ENCODE measurements at places on chromosomes 2 and 18.

GRCh38 chr2:101962309-101962708 lies 29.5 kb upstream of the IL1R2 start:
- DNase-seq = no peak

- DNase-seq = no peak
Observed at GRCh38 chr2:70673041-70673647, 94.9 kb downstream of the ADD2 start.

DNA sequence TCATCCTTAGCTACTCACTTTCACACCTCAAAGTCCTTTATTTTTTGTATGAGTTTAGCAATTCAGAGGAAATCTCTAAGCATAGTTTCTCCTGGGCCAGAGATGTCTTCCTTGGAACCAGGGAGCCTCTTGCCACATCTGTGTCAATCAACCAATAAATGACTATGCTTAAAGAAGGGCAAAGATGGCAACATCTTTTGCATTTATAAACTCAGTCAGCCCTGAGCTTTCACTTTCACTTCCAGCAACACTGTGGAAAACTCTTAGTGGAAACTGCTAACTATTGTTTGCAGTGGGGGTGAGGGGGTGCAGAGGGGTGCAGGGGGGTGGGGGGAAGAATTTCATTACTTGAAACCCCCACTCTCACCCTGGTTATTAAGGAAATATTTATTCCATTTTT lies 3.4 kb downstream of the ACVR1C start:
- DNase-seq = no peak

DNA sequence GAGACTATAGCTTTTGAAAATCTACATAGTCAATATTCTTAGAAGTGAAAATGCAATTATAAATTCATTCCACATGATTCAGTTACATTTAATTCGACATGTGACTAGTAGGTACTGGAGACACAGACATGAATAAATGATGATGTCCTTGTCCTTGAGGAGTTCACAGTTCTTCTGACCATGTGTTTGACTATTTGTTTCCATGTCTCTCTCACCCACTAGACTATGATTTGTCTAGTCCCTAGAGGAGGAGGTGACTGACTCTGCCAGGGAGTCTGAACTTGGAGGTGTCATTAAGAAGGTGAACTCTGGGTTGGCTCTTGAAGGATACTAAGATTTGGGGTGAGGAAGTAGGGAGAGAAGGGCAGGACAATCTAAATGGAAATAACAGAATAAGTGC lies 20.7 kb upstream of the UGP2 start:
- no peak for DNase-seq

DNA sequence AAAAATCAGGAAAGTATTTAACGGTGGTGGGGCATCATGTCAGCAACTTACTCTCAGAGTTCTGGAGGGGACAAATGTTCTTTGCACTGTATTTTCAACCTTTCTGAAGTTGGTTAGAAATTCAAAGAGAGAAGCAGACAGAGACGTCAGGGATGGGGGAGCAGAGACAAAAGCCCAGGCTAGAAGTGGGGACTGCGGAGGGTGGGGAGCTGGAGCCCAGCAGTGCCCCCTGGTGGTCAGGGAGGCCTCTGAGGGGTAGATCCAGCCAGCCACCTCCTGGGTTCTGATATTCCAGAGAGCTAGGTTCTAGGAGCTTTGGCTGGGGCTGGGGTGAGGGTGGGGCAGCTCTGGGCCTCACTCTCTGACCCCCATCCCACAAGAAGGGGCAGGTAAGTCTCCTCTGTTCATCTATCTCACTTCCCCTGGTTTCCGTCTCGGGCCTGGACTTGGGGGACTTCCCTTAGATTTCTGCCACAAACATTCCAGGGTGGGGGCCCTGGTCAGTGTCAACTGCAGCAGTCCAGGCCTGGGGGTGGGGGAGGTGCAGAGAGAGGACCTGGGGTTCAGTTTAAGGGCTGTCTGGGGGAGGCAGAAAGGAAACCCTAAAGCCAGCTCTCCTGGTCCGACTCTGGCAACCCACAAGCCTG lies 8.9 kb downstream of the TNS1 start:
- peak; percentile 73 for DNase-seq

GRCh38 chr2:15976354-15976753 lies 36.0 kb downstream of the MYCN start:
- DNase-seq = no peak

DNA sequence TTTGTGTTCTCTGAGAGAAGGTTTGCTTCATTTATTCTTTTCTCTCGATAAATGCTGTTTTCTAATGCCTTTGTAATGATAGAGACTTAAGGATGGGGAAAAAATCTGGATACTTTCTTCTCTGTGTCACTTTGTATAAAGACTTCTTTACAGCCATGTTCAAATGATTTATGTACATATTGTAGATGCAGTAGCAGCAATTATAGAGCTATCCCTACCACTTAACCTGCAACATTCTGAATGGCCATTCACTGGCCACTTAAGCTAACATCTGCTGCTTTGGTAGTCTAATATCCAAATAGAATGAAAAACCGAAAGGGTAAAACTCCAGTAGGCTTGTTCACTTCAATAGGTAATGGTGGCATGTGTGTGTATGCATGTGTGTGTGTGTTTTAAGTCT lies 97.8 kb downstream of the CSRNP3 start:
- no peak for DNase-seq

- DNase-seq = no peak
Observed at GRCh38 chr2:237510502-237511217, 23.6 kb downstream of the MLPH start.

- DNase-seq = no peak
Observed at GRCh38 chr2:219439506-219439905, 4.9 kb downstream of the SPEG start.

GRCh38 chr2:167692936-167693335 lies 554.5 kb downstream of the STK39 start:
- no peak for DNase-seq

DNA sequence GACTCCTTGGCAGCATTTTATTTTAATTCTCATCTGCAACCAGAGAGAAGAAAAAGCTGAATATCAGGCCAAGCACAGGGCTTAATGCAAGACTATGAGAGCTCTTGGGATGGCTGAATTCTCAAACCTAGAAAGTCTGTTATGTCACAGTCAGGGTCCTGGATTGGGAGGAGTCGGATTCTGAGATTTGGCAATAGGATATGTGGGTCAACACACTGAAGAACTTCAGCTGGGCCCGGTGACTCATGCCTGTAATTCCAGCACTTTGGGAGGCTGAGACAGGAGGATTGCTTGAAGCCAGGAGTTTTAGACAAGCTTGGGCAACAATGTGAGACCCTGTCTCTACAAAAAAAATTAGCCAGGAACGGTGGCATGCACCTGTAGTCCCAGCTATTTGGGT lies 102.4 kb downstream of the COL3A1 start:
- DNase-seq = no peak

DNA sequence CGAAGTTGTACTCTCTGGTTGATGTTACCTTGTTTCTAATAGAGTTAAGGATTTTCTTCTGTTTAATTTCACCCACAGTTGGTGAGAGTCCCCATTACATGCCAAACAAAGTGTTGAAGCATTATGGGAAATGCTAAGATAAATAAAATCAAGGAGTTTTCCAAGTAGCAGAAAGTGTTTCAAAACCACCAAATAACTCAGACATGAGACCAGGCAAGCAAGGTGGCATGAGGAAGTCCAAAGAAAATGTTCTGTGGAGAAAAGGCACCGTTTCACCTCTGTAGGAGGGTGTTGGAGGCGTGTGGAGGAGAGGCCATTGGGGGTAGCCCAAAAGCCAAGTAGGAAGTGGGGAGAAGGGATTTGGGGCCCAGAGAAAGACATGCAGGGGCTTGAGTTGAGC lies 8.7 kb downstream of the CFAP221 start:
- DNase-seq = no peak

GRCh38 chr18:77086034-77086433 lies 46.5 kb downstream of the MBP start:
- DNase-seq = peak; percentile 68

DNA sequence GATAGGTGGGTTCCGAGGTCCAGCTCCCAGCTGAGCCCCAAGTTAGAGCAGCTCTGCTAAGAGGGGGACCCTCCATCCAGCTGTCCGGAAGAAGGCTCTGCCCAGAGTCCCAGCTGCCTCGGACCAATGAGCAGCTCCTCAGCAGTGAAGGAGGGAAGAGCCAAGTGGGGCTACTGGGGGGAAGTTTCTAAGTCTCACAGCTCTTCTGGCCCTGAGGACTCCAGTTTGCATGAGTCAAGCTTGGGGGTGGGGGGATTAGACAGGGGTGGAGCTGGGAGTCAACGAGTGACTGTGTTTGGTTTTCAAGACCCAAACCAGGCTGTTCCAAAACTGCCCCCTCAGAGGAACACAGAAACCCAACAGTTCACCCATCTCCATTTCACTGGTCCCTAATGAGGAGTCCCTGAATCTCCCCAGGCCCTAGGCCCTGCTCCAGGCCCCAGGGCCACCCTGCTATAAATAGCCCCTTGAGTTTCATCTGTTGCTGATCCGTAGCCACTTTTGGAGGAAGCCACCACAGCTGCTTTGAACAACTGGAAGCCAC lies 100.9 kb downstream of the TNS1 start:
- peak; percentile 60 for DNase-seq

DNA sequence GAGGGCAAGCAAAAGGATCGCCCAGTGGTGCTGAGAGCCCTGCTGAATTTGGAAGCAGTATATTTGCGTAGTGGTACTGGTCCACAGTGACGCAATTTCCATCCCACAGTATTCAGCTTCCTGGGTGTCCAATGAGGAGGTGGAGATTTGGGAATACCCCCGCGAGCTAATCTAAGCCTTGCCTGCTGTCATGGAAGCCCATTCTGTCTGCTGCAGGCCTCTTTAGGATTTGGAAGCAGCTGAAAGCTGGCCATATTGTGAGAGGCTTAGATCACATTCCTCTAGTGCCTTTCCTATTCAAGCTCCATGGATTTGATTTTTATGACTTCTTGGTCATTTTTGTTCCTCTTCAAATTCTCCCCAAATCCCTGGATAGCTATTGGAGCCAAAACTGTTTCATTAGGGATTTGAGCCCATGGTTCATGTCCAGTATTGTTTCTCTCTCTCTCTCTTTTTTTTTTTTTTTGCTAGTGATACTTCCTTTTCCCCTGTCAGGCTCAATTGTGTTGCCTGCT lies 22.3 kb upstream of the DYNC2LI1 start:
- DNase-seq = no peak

- no peak for DNase-seq
Observed at GRCh38 chr2:136128366-136128765, 10.4 kb upstream of the CXCR4 start.

- no peak for DNase-seq
Observed at GRCh38 chr2:208279236-208279635, 13.2 kb downstream of the PIKFYVE start.

- DNase-seq = no peak
Observed at GRCh38 chr2:26456440-26457250, 21.3 kb downstream of the OTOF start.

DNA sequence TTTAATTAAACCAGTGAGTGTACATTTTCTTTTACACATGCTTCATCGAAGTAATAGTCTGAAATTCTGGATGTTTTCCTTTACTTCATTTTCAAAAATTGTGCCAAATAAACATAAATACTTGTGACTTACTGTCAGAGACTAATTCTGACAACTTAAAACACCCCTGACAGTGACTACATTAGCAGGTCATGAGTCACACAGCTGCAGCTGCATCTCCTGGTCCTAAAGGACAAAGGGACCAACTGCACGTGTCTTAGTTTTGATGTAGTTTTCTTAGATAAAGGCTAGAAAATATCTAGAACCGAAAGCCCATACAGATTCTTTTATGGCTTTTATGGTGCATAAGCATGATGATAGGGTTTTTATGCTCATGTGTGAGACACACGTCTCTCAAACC lies 29.6 kb upstream of the DSC3 start:
- DNase-seq = no peak

- peak; percentile 19 for DNase-seq
Observed at GRCh38 chr2:173550143-173550542, 195.5 kb downstream of the CDCA7 start.
